Forelimb muscle (tissue), 1 donor: ENCODE measurements at places on chromosomes 7 and 10. TPM values are rescaled to one million over a fixed set of nuclear protein-coding genes. Genes with fewer than 3 reads are reported as not detected.

DNA sequence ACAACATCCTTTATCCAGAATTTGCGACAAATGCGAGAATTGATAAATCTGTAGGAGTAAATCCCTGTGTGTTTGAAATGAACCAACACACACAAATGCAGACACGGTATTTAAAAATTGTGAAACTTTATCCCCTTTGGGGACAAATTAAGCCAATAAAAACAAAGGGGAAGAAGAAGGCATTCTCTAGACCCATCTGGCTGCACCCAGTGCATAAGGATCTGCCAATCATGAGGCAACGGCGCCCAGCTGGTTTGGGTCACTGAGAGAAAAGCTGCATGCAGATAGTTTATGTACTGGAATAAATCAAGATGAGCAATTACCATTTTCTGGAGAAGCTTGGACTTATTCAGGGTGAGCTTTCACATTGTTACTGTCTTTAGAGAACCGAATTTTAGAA, 45.7 kb downstream of the VAX1 start:
- no peak for DNase-seq

DNA sequence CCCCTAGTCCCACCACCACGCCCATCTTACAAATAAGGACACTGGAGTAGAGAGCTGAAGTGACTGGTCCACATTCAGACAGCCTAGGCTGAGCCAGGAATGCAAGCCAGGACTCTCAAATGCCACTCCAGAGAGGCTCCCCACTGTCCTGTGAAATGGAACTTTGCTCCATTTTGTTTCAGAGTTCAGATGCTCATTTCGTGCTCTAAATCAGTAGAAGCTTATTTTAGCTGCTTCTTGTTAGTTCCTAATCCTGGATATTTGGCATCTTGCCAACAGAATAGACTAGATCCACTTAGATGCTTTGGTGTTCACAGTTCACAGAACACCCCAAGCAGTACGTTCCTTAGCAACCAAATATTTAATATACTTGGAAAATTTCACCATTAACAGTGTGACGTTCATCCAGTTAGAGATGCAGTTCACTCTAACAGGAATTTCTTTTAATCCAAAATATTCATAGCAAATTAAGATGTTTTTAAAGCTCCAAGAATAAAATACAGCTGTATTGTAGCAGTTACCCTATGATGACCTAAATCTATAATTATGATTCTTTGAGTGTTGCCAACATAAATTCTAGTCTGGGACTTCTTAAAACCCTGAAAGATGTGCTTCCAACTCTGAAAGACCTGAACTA, 7.3 kb downstream of the MMP21 start:
- DNase-seq, result peak; percentile 71

DNA sequence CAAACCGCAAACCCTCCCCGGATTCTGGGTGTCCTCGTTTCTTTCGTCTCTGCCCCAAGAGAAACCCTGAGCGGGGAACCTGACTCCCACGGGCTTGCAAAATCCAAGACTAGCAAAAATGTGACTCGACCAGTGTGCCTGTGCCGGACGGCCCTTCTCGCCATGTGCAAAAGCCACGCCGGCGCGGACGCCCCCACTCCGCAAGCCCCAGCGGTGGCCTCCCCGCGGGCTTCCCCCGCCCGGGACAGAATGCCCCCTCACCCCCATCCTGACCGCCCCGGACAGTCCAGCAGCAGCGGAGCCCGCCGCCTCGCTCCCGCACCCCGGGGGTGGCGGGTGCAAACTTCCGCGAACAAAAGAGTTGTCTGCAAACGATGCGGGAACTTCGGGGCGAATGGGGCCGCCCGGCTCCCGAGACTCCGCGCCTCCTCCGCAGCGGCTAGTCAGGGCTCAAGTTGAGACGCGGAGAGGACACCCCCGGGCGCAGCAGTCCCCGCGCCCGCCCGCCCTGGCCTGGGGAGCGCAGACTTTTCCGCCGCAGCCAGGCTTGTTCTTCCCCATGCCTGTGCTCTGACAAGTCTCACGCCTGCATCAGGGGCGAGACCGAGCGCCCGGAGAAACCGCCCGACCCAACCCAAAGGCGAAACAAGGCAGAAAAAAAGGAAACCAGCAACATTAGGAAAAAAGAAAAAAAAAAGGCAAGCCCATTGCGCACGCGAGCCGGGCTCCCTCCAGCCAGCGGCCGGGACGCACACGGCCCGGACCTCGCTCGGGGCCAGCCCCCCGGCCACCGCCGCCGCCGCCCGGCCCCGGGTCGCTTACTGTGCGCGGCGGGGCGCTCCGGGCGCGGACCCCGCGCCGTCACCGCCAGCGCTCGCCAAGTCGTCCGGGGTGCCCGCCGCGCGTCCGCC, 732 bp downstream of the FAM53B start:
- DNase-seq, result no peak

DNA sequence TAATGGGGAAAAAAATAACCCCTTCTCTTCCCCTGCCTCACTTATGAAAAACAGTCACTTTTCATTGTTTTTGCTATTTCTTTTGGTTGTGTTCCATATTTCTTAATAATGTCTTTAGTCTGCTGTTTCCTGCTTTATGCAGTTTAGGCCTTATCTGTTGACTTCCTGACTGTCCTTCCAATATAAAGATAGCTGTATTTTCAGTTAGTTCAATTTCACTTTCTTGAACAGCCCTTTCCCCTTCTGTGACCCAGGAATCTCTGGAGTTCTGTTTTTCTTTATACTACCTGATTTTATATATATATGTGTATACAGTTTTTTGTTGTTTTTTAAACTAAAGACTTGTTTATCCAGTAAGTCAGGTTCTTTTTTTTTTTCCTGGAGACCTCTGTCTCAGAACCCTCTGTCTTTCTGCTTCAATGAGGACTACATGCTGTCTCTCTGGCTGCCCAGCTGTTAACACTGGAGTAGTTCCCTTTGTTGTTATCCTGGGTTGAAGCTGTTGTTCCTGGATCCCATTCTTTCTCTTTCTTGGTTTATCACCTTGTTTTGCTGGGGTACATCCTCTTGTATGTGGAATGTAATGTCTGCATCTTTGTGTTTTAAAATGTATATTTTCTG, 87.2 kb downstream of the GSDME start:
- DNase-seq, result no peak

DNA sequence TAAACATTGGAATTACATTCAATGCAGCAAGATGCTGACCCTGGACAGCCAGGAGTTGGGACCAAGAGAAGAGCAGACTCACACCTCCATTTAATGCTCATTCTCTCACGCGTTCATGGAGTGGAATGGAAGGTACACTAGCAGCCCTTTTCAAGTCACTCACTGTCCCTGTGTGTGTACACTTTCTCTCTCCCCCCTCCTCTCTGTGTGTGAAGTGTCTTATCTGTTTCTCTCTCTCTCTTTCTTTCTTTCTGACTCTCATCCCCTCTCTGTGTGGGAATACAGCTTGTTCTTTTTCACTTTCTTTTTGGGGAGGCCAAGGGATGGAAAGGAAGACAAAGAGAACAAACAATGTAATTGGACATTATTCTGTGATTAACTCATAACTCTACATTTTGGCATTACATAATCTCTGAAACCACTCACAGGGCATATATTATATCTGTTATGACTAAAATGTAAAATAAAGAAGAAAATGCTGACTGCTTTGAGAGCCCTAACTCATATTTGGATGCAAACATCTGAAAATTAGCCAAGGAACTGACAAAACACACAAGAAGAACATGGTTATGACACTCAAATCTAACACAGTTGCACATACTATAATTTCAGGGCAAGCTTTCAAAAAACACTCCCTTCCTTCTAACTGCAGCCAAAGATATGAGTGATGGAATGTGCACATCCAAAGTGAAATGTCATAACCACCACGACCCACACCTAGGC, 188.8 kb downstream of the PARD3 start:
- DNase-seq, result no peak

- no peak for DNase-seq
Observed at GRCh38 chr10:53111529-53111928, 338.9 kb upstream of the MBL2 start.

GRCh38 chr10:3701491-3701890, 83.5 kb downstream of the KLF6 start:
- no peak for DNase-seq

DNA sequence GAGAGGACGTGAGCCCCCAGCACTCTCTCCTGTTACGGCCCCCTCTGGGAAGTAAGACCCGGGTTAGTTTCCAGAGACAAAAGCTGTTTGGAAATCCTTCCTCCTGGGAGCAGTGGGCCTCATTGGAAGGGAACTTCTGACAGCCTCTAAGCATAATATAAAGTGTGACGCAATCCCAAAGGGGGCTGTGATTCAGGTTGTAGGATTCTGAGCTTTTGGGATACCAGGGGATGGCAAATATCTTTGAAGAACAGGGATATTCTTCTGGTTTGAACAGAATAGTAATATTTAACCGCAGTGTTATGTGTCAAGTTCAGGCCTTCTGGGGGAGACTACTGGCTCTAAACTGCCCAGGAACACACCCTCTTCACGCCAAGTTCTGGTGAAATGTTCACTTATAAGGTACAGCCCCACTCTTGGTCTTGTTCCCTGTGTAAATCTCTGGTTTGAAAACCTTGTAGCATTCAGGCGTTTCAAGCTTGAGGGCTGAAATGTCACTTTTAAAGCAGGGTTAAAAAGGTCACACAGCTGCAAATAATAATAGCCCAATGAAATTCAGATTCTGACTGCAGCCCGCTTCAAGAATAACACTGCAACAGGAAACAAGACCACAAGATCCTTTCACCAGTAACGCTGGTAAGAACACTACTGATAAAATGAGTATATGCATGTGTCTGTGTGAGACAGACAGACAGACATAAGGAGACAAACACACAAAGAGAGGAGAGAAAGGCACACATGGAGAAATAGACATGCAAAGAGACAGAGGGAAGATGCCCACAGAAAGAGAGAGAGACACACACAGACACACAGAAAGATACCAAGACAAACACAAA, 69.0 kb downstream of the CREB5 start:
- DNase-seq, result no peak

GRCh38 chr10:113319479-113319878, 233.4 kb upstream of the HABP2 start:
- DNase-seq, result no peak

GRCh38 chr10:49661140-49661856, 18.2 kb upstream of the C10orf53 start:
- DNase-seq, result no peak

DNA sequence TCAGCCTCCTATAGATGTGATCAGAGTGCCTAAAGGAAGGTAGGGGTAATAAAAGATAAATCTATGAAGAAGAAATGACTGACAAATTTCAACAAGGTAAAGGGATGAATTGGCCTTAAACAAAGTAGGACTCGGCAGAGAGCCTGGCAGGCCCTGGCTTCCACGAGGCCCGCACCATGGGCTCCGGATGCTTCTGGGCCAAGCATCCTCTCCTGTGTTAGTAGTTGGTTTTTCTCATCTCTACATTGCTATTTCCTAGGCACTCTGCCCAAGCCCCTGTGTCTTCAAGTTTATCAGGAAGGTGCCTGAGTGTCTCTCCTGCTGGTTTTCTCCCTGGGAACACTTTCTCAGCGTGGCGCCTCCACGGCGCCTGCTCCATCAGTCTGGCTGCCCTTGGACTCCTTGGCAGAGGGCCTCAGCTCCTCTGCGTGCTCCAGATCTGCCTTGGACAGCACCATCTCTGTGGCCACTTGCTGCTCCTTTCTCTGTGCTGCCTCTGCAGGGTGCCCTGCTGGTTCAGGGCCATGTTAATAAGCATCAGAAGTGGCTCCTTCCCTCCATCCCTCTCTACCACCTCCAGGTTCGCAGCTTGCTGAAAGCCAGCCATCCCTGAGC, 413.3 kb upstream of the DPP6 start:
- DNase-seq, result no peak

DNA sequence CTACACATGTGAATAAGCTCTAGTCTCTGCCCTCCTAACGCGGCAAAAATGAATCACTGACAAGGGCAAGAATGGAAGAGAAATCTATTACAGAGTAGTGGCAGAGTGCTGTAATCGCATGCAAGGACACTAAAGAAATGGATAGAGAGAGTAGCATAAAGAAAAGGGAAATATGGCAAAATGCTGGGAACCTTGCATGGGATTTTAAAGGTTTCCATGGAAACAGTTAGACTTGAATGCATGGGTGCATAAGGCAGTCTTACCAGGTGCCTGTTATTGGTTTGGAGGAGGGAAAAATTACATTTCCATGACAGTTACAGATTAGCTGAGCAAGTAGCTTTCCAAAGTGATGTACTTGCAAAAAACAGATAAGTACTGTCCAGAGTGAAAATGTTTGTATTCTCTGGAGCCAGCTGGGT, 233.4 kb downstream of the PTN start:
- DNase-seq, result no peak

DNA sequence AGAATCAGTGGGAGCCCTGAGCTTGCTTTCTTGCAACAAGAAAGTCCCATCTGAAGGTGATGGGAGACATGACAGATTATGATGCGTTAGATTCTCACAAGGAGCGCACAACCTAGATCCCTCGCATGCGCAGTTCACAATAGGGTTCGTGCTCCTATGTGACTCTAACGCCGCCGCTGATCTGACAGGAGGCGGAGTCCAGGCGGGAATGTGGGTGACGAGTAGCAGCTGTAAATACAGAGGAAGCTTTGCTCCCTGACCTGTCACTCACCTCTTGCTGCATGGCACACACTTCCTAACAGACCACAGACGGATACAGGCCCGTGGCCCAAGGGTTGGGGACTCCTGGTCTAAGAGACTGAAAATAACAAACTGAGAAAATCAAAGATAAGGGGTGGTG, 1163.4 kb upstream of the AUTS2 start:
- no peak for DNase-seq

- DNase-seq, result no peak
Observed at GRCh38 chr10:34905200-34905927, 90.3 kb upstream of the PARD3 start.

DNA sequence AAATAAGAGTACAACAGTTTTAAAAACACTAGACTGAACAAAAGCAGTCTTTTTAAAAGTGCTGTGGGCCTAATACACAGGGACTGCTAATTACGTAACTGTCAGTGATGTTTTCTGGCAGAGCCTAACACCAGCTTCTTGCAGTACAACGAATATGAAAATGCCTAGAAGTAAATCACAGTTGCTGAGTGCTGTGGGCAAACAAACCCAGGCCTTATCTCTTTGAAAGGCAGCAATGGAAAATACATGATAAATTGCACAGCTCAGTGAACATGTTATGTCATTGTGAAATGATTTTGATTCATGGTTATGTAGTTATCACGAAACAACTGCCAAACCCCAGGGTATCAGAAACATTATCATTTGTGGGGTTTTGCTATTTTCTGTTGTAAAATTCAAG, 428.4 kb downstream of the GFRA1 start:
- DNase-seq, result no peak

GRCh38 chr10:110032801-110033700, 25.3 kb downstream of the ADD3 start:
- no peak for DNase-seq

- no peak for DNase-seq
Observed at GRCh38 chr7:105775580-105775979, 100.8 kb downstream of the ATXN7L1 start.

GRCh38 chr7:22176791-22177412, 180.1 kb downstream of the RAPGEF5 start:
- no peak for DNase-seq

GRCh38 chr7:51472873-51473272, 156.3 kb upstream of the COBL start:
- no peak for DNase-seq

- no peak for DNase-seq
Observed at GRCh38 chr7:1137517-1138167, 22.4 kb downstream of the ZFAND2A start.

The LSM8 gene
- polyA plus RNA-seq, result 38.5 TPM

The LRIT1 gene
- polyA plus RNA-seq, result not detected

The TWIST1 gene
- 4.8 TPM for polyA plus RNA-seq

The OR6V1 gene
- polyA plus RNA-seq, result not detected

The CYP2C19 gene
- not detected for polyA plus RNA-seq

The TRIM50 gene
- 0.67 TPM for polyA plus RNA-seq

The POU6F2 gene
- polyA plus RNA-seq, result not detected

The TNKS2 gene
- polyA plus RNA-seq, result 38.4 TPM

The HABP2 gene
- polyA plus RNA-seq, result 0.19 TPM

The CARD11 gene
- polyA plus RNA-seq, result 0.67 TPM

The GRM8 gene
- 0.11 TPM for polyA plus RNA-seq

The CRYGN gene
- not detected for polyA plus RNA-seq
